Glomerular endothelial cell (primary cell): ENCODE measurements at places on chromosomes 16 and 17.

GRCh38 chr16:81885976-81886586 lies 107.0 kb downstream of the PLCG2 start:
- no peak for DNase-seq

DNA sequence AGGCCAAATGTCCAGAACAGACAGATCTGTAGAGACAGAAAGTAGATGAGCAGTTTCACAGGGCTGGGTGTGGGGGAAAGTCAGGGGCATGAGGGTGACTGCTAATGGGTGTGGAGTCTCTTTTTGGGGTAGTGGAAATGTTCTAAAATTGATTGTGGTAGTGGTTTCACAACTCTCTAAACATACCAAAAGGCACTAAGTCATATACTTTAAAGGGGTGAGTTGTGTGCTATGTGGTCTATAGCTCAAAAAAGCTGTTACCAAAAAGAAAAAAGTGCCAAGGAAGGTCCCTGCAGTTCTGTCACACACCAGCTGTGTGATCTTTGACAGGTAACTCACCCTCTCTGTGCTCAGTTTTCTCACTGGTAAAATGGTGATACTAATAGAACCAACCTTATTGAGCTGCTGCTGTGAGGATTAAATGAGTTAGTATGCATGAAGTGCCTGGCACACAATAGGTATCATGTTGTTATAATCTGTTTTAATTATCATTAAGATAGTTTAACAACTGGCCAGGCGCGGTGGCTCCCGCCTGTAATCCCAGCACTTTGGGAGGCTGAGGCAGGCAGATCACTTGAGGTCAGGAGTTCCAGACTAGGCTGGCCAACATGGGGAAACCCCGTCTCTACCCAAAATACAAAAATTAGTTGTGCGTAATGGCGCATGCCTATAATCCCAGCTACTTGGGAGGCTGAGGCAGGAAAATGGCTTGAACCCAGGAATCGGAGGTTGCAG lies 10.3 kb downstream of the ITGAX start:
- DNase-seq, result no peak

GRCh38 chr17:14156689-14157088 lies 80.0 kb downstream of the CDRT15 start:
- no peak for DNase-seq

DNA sequence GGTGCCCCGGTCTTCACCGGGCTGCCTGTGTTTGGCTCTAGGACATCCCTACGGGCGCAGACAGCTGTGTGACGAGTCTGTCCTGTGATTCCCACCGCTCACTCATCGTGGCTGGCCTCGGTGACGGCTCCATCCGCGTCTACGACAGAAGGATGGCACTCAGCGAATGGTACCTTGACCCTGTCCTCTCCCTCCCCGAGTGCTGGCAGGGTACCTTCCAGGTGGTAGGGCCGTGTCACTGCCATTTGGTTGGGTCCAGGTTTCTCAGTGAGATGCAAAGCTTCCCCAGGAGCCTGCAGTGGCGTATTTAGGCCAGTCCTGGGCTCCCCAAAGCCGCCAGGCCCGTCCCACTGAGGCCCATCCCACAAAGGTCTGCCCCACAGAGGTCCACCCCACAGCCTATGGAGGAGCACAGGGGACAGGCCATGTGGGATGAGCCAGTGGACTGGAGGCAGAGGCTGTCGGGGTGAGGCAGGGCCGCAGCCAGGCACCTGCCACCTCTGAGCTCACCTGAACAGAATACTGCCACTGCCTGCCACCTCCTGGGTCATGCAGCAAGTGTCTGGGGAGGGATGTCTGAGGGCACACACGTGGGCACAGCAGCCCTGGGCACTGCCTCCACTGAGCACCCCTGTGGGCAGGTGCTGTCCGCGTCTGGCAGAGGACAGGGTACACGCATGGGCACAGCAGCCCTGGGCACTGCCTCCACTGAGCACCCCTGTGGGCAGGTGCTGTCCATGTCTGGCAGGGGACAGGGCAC lies 31.4 kb upstream of the CHMP6 start:
- no peak for DNase-seq

GRCh38 chr16:21169249-21169981 lies 10.9 kb downstream of the LDAF1 start:
- no peak for DNase-seq
